ENCODE measurements at places on chromosomes 1 and 21.
A peak's percentile ranks its signal among the peaks of the same experiment; 100 is the strongest.

- ATAC-seq = no peak
These were observed 30.1 kb downstream of the ABCG1 start for GRCh38 chr21:42248783-42249597.

DNA sequence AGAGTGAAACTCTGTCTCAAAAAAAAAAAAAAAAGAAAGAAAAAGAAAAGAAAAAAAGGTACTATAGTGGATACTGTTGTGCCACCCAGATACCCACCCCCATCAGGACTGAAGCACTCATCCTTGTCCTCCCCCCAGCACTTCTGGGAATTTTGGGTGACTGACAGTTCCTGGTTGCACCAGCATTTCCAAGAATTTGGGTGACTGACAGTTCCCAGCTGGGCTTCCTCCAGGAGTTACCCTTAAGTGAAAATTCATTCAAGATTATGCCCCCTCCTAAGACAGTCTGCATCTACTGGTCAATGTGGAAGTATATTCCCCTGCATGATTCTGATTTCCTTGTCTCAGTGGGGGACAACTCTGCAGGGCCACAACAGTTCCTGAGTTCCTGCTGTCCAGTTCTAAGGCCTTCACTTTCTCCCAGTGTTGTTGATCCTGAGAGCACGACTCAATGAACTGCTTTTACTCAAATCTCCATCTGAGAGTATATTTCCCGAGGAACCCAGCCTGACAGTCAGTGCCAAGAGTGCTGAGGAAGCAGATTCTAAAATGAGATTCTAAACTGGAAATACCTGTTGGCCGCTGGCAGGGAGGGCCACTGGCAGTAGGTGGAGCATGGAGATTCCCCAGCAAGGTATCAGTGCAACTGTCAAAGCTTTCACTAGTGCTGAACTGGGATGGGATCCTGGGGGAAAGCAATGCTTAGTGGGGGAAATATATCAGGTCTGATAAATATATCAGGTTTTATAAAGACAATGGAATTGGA lies 18.5 kb downstream of the RIIAD1 start:
- peak; percentile 90 for ATAC-seq

DNA sequence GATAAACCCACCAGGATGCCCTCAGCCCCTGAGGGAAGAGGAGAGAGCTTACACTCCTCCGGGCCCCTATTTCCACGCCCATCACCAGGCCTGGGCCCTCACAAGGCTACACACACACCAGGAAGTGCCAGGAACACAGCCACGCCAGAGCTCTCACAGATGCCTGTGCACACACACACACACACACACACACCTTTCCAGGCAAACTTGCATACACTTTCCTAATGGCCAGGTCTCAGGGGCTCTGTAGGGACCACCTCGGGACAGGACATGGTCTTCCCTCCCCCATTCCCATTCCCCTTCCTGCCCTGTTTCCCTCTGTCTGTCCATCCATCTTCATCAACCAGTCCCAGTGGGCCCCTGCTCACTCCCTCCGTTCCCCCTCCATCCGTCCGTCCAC lies 9.7 kb upstream of the EPHA2 start:
- no peak for ATAC-seq

DNA sequence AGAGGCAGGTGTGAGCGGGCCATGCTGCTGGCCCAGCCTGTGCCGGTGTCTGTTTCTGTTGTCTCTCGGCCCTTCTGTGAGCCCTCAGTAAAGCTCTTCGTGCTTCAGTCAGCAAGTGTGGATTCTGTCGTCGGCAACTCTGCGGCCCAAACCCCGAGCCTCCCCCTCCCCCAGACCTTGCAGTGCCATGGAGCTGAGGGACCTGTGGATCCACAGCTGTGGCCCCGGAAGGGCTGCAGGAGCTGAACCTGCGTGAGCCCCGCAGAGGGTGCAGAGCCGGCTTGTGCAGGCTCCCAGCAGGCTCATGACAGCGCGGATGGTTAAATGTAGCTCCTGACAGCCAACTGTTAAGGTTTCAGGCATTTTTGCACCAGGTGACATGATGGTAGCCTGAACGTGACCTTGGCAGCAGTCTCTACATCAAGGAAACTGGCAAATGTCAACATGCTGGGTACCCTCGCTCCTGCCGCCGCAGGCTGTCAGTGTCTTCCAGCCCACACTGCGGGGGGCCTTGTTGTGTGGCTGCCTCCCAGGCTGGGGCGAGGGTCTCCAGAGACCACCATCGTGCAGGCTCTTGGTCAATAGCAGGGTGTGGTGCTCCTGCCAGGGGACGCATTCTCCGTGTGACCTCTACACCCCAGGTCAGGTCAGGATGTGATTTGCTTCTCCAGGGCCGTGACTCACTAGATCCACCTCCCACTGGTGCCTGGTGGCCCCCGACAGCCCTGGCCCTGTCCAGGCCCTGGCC lies 7.0 kb downstream of the LRRC3 start:
- ATAC-seq = no peak

DNA sequence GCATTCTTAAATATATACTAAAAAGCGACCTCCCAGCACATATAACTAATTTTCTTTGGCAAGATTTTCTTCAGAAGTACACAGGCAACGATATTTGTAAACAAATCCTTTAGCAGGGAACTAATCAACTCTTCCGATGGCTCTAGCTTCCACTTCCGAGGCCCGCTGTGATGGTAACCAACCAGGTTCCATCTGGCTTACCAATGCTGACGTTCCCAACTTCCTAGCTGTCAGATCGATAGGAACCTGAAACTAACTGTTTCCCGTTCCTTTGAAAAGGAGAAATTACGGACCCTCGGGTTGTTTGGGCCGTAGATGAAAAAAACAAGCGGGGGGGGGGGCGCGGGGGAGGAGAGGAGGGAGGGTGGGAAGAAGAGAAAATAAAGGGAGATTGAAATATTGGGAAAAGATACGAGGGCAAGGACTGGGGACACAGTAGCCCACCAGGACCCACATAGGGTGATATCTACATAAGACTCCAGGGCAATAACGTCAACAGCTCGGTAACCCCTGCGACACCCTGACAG lies 513 bp downstream of the GTF2B start:
- ATAC-seq = no peak

DNA sequence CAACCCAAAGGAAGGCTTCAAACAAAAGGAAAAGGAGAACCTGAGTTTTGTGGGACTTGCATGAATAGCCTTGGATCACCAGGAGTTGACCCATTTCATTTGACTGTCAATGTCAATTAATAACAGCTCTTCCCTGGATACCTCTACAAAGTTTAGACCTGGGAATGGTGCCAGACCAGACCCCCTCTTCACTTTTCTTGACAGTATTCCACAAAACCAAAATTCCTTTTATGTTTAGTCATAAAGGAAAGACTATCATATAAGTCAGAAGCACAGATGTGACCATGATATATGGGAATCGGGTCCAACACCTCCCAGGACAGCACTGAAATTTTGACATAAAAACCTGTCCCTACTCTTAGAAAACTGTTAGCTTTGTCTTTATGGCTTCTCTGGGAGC lies 191.8 kb downstream of the LYPLAL1 start:
- ATAC-seq = no peak

DNA sequence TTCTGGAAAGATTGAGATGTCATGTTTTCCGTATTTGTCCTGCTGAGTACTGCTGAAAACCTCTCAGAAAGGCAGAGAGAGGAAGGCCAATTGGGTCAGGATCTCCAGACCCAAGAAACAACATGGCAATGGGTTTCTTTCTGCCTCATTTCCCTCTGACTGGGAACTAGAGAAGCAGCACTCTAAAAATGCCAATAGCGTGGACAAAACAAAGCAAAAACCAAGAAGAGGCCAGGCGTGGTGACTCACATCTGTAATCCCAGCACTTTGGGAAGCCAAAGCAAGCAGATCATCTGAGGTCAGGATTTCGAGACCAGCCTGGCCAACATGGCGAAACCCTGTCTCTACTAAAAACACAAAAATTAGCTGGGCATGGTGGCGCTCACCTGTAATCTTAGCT lies 18.3 kb downstream of the TNFRSF9 start:
- ATAC-seq = no peak

- ATAC-seq = no peak
These were observed 391.6 kb upstream of the VAMP3 start for GRCh38 chr1:7379441-7379971.

GRCh38 chr1:24348196-24348595 lies 29.0 kb downstream of the GRHL3 start:
- ATAC-seq = no peak

DNA sequence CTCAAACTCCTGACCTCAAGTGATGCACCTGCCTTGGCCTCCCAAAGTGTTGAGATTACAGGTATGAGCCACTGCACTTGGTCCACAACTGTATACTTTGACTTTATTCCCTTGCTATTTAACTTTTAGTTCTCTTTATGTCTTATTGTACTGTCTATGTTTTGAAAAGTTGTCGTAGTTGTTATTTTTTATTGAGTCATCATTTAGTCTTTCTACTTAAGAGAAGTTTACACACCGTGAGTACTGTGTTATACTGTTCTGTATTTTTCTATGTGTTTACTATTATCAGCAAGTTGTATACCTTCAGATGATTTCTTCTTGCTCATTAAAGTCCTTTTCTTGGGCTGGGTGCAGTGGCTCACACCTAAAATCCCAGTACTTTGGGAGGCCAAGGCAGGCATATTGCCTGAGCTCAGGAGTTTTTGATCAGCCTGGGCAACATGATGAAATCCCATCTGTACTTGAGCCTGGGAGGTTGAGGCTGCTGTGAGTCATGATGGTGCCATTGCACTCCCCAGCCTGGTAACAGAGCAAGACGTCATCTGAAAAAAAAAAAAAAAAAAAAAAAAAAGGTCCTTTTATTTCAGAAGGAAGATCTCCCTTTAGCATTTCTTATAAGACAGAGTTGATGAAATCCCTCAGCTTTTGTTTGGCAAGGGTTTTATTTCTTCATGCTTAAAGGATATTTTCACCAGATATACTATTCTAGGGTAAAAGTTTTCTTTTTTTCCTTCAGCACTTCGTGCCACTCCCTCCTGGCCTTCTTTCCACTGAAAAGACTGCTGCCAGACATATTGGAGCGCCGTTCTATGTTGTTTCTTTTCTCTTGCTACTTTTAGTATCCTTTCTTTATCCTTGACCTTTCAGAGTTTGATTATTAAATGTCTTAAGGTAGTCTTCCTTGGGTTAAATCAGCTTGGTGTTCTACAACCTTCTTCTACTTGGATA lies 47.6 kb downstream of the TNFSF18 start:
- ATAC-seq = peak; percentile 87

- ATAC-seq = no peak
These were observed 89.3 kb downstream of the PAX7 start for GRCh38 chr1:18719786-18720451.

DNA sequence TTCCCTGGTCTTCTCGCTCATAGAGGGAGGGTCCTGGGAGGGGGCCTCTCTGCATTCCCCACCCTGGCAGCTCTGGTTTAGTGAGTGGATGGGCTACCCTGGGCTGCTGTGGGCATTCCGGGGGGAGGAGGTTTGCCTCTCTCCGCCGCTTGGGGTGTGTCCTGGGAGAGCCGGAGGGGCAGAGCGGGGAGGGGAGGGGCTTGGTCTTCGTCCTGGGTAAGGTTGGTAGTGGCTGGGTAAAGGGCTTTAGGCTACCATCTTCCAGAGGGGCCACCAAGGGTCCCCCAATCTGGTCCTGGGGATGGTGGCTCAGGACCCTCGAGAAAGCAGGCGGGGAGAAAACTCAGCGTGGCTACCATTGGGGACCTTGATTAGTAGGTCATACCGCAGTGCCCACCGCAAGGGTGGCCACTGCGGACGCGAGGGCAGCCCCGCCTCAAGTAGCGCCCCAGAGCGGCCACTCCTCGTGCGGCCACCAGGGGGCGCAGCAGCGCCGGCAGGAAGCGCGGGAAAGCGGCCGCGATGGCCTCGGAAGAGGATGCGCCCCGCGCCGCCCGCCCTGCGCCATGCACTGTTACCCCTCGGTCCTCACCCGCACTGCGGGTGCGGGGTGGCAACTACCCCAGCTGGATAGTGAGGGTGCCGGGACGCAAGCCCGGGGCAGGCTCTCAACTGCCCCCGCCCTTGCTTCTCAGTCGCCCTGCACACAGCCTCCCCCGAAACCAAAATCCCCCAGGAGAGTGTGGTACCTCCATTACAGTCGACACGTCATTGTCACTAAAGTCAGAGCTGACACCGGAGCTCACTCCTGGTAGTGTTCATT lies 44.1 kb upstream of the SLC25A33 start:
- ATAC-seq = peak; percentile 60
